NCI-H345 (cell line): ENCODE measurements at places on chromosomes 2 and 18.

GRCh38 chr2:191582355-191582754 is 95.6 kb upstream of the NABP1 start:
- DNase-seq: no peak

- DNase-seq: no peak
Observed at GRCh38 chr2:209381091-209381490, 42.8 kb upstream of the MAP2 start.

- no peak for DNase-seq
Observed at GRCh38 chr2:69624131-69624530, 19.4 kb downstream of the AAK1 start.

DNA sequence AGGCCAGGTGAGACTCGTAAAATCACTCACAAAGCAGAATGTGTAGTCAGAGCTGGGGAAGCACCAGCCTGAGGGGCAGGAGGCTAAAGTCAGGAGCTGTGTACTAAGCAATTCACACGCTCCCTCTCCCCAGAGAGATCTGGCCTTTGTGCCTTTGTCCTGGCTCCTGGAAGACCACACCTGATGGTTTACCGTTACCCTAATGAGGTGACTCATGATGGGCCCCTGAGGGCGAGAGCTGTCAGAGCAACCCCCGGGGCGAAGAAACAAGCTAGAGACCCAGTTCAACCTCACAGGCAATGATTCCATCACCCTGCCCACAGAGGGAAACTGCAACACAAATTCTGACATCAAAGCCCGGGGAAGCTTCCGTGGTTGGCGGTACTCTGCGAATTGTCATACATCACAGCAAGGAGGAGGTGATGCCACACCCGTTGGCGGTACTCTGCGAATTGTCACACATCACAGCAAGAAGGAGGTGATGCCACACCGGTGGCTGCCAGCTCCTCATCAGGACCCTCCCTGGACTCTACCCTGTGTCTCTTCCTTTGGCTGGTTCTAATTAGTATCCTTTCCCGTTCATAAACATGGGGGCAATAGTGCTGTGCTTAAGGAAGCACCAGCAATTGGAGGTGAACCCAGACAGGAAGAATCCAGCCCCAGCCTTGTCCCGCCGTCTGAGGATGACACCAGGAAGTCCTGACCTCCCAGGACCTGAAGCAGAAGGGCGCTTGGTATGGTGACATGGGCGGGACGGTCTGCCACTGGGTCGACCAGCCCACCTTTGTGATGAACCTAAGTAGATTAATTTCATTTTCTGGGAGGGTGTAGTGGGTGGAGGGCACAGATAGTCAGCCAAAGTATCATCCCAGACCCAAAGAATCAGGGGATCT is 30.5 kb downstream of the B3GNT7 start:
- no peak for DNase-seq

- DNase-seq: no peak
Observed at GRCh38 chr2:48356701-48357325, 173.1 kb upstream of the STON1 start.

- DNase-seq: no peak
Observed at GRCh38 chr2:127324635-127325034, 30.7 kb upstream of the ERCC3 start.

DNA sequence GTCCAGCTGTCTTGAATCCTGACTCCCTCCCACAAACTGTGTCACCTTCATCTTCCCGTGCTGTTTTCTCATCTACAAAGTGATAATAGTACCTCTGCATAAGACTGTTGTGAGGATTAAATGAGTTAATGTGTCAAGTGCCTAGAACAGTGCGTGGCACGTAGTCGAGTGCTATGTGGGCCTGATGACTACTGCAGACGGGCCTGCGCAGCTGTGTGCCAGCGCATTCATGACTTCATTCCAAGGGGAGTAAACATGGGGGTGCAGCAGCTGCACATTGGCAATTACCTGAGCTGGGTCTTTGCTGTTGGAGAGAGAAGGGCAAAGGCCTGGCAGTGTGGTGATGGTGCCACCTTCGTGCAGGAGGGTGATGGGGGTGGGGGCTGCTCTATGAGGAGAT is 5.0 kb downstream of the TEX44 start:
- no peak for DNase-seq

DNA sequence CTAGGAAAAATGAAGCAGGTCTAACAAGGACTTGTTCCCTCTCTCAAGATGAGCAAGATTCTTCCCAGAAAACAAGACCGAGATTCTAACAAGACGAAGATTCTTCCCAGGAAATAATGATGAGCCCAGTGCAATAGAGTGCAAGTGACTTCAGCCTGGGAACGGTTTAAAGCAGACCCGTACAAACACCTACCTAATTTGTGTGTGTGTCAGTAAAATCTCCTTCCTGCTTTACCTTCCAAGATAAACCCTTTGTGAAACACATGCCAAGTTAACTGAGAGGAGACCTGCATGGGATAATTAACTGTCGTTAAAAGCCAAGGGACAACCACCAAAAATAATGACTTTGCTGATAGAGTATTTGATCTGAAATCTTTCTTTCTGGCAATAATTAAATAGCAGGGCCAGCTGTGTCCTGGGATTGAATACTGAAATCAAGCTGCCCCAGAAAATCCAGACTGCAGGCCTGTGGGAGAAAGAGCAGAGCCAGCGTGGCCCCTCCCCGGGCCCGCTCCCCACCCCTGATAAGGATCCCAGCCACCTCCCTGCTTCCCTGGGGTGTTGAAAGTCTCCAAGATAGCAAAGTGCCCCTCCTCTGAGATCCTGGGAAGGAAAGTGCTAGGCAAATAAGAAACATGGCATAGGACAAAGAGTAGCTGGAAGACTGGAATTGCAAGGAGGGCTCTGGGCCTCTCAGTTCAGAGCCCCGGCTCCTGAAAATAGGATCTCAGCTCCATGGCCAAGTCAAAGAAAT is 145.5 kb downstream of the CYP26B1 start:
- no peak for DNase-seq
